Activated CD8-positive, alpha-beta memory T cell treated with anti-CD3 and anti-CD28 coated beads for 1 hour (primary cell): ENCODE measurements at places on chromosomes 16 and 17.

- DNase-seq = no peak
Observed at GRCh38 chr16:49869731-49870130, 13.8 kb upstream of the ZNF423 start.

- no peak for DNase-seq
Observed at GRCh38 chr16:75099738-75100602, 16.6 kb downstream of the LDHD start.

GRCh38 chr16:68267612-68268405 is 3.5 kb downstream of the SLC7A6 start:
- no peak for DNase-seq

- no peak for DNase-seq
Observed at GRCh38 chr17:27525316-27525715, 69.1 kb downstream of the KSR1 start.

GRCh38 chr16:21265104-21265837 is 12.8 kb downstream of the CRYM start:
- DNase-seq = no peak

DNA sequence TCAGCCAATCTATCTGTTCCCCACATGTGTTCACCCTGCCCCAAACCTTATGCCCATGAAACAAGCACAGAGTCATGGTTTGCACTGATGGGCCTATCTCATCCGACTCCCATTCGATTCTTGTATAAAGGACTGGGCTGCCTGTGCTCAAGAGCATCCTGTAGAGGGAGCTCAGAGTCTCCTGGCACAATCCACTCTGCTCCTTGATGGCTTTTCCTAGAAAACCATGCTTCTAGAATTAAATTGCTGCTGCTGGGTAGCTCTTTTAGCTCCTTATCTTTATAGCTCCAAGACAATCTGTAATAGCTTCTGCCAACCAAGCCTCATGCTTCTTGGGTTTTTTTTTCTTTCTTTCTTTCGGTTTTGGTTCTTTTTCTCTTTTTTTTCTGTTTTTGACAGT is 9.7 kb downstream of the ZNF19 start:
- DNase-seq = no peak

- DNase-seq = no peak
Observed at GRCh38 chr16:46986896-46987295, 13.4 kb upstream of the DNAJA2 start.

DNA sequence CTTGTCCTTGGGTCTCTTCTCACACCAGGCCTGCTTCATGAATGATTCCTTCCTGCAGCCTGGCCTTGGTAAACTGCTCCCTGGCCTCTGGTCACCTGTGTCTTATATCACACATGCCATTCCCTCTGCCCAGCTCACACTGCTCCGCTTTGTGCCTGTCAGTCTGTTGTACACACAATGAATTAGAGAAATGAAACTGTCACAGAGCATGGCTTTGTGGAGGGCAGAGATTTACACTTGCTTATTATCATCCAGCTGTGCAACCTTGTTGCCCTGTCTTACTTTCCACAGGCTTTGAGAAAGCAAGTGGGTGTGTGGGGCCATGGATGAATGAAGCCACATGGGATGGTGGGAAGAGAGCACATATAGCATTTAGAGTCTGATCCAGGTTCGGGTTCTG is 22.4 kb downstream of the ALDH3A2 start:
- no peak for DNase-seq

DNA sequence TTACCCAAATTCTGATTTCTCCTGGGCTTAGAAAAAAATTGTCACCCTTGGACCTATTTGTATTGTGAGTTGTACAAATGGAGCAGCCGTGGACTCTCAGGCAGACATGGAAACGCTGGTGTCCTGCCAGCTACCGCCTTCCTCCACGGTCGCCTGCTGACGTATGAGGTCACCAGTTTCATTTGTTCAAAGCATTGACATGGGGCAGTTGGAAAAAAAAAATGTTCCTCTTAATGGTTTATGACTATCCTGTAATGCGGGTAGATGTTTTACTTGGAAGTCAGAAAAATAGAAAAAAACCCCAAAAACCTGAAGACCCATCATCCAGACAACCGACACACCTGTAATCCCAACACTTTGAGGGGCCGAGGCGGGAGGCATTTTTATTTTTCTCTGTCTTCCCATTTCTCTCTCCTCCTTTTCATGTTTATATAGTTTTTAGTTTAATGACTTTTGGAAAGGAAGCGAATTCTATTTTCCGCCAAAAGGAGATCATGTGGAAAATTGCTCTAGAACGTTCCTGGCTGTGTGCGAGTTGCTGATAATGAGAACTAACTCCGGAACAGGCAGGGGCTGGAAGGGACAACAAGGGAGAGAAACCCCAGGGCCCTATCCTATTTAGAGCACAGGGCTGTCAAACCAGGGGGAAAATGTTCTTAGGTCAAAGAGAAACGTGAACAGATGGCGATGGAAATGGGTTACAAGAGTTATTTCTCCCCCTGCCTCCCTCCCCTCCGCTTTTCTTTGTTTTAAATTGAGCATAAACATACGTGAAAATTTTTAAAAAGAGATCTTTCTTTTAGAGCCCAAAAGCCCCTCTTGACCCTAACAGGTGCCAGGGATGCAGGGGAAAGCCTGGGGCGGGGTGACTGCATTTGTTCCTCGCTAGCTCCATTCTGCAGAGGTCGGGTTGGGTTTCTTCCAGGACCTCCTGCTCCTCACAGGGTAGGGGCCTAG is 13.7 kb downstream of the DNAH17 start:
- DNase-seq = no peak

- no peak for DNase-seq
Observed at GRCh38 chr16:86726340-86726739, 148.0 kb downstream of the FOXL1 start.

DNA sequence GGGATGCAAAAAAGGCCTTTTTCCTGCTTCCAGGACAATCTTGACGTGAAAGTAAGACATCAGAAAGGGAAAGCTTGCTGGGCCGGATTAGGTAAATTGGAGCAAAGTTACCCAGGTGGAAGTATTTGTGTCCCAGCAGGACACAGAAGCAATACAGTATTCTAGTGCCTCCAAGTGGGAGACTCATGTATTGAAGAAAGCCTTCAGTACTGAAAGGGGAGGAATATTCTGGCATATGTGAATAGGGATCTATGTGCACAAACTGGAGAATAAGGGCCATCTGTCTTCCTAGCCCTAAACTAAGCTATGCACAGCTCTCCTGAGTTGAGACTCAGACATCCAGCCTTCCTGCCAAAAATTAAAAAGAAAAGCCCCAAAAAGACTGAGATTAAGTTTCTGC is 327.3 kb upstream of the CDH8 start:
- no peak for DNase-seq

GRCh38 chr16:83809092-83809491 is 1.3 kb downstream of the HSBP1 start:
- DNase-seq = no peak

- DNase-seq = no peak
Observed at GRCh38 chr16:66471716-66472393, 44.8 kb downstream of the BEAN1 start.

DNA sequence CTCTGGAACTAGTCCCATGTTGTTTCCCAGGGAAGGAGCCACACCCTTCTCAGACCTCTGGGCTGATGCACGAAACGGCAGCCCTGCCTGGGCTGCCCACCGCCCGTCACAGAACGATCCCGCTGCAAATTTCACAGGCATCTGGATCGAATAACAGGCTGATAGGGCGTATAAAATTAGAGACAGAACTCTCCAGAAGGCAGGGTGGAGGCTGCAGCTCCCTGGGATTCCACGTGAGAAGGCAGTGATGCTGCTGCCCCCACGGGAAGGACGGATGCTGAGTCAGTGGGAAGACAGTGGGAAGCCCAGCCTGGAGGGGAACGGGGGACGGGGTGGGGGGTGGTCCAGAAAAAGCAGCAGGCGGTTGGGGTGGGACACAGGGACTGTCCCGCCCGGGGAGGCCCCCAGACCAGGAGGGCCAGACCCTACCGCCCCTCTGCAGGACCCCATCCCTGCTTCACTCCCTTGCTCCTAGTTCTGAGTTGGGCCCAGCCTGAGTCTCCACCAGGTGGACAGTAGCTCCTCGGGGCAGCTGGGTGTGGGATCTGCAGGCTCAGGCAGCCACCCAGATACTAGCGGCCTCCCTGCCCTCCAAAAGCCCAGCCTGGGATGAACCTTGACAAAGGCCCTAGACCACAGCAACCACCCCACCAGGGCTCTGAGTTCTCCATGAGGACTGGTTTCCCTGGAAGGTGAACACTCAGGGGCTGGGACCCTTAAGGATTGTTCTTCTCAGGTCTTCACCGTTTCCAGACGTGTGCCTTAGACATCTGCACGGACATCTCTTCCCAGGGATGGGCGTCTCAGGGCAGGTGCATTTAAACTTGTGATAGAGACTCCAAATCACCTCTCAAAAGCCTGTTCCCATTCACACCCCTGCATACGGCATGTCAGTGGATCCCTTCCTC is 117.8 kb downstream of the METRNL start:
- DNase-seq = no peak

DNA sequence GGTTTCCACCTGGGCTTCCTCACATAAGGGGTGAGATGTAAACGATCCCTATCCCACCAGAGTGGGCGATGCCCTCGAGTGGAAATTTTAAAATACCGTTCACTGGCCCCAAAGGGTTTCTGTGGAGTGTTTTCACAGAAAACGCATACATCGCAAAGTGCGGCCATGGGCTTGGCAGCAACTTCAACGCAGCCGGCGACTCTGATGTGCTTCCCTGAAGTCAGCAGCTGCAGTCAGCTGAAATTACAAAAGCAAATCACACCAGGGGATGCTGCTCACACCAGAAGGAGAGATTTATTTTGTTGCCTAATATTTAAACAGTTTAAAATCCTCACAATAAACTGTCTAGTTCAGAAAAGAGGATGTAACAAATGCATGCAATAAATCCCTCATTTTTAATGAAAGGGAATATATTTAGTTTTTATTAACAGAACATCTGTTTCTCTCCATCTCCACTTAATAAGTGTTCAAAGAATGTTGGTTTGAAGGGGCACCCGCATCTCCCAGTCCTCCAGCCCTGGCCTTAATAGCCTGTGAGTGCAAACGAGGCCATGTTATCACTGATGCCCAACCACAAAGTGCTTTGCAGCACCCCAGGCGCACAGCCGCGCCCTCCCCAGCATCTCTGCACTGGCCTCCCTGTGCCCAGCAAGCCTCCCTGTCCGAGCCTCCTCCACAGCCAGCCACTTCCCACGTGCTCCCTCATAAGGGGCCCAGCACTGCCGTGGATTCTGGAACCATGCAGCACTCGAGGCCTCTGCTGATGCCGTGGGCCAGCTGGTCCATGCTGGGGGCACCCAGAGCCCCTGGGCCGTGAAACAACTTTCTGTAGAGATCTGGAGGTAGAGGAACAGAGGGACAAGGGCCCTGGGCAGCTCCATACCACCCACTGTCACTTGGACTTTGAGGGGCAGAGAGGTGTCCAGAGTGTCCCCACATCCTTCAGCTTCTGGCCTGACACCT is 17.3 kb upstream of the XYLT2 start:
- DNase-seq = no peak

DNA sequence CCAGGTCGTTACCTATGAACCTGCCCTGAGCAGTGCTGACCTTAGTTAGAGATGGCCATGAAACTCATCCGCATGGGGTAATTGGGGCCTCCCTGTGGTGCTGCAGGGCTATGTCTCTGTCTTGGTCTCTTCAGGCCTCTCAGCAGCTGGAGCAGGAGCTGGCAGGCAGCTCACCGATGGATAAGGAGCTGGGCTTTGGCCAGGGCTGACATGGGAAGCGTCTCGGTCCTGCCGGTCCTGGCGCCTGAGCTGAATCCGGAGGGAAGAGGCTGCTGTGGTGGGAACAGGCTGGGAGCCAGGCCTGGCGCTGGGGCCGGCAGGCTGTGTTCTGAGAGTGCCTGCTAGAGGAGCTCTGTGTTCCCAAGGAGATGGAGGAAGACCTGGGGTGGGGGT is 10.1 kb downstream of the IL32 start:
- no peak for DNase-seq

DNA sequence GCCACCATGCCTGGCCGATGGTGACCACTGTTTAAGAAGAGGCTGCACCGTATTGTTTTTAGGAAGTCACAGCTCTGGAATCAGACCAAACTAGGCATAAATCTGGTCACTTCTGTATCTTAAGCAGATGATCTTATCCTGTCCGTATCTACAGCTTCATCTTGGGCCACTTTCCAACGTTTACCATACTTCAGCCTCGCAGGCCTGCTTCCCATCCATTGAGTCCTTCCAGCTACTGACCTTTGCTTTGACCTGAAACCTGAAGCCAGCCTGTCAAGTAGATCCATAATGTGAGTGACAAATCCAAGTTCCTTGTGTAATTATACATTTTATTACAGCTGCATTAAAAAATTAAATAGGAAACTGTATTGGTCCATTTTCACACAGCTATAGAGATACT is 1033.0 kb downstream of the CDH11 start:
- DNase-seq = no peak

- no peak for DNase-seq
Observed at GRCh38 chr17:13222975-13223374, 205.1 kb upstream of the ELAC2 start.
